Stimulated activated CD8-positive, alpha-beta memory T cell treated with anti-CD3 and anti-CD28 coated beads, Interleukin-7, amount 100 ng/mL, for 48 hours (primary cell): ENCODE measurements at places on chromosomes 1 and 21.

DNA sequence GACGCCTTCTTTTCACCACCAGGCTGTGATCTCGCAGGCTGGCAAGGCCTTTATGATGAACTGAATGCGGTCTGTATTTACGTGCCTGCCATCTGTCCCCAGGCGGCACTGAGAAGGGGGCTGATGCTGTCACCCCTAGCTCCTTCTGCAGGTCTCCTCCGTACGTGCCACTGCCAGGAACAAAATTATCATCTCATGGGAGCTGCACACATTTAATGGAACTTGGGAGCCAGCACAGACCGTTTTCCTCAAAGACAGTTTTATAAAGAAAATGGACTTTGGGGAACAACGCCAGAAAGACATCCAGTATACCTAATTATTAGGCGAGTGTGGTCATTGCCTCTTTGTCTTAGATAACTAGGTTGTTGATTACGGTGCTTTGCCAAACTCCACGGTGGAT lies 434.5 kb downstream of the KIF26B start:
- no peak for DNase-seq

GRCh38 chr21:38307771-38308531 lies 51.2 kb downstream of the KCNJ15 start:
- no peak for DNase-seq

DNA sequence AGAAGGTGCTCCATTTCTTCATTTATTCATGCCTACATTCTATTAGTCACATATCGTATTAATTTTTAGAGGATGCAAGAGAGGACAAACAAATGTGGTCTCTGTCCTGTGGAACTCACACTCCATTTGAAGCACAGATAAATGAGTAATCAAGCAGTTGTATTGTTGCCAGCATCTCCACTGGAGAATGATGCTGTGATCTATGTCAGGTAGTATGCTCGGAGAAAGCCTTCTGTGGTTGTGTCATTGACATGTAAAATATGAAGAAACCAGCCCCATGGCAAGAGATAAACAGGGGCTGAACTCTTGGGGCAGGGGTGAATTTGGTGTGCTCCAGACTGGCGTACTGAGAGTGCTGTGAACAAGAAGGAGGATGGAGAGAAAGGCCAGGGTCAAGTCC lies 101.2 kb downstream of the FASLG start:
- no peak for DNase-seq

DNA sequence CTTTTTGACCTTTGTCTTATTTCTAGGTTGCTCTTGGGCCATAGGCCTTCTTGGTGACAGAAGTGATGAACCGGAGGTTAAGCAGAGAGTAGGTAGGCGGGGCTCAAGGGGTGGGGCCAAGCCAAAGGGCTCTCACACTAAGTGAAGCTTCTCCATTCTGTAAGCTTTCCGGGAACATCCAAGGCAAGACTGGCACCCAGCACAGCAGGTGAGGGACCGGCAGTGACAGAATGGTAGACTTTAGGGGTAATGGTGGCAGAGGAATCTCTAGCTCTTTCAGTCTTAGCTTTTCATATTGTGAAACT lies at the start of gene TNFAIP8L2:
TSS of gene TNFAIP8L2 (plus strand) at position 135 of the 305 bp plus-strand sequence. CDS start 2,049 bp downstream, outside the sequence.
- DNase-seq, result peak; percentile 85

DNA sequence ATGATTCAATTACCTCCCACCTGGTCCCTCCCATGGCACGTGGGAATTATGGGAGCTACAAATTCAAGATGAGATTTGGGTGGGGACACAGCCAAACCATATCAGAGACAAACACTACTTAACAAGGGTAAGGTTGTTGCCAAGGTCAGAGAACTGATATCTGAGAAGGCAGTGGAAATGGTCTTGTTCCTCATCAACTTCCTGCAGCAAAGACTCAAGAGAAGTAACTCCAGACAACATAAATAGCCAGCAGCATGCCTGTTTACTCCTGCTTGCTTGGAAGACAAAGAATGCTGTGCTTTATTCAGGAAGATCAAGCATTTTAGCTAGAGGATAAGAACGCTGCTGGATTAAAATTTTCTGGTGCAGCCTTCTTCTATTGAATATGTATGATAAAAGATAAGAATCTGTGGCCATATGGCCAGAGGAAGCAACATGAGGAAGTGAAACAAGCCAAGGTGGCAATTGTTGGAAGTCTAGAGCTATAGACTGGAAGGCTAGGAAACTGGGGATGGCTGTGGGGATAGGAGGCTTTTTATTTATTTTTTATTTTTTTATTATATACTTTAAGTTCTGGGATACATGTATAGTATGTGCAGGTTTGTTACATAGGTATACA lies 36.4 kb downstream of the DDAH1 start:
- DNase-seq, result no peak

GRCh38 chr1:28172713-28173150 lies 3.8 kb downstream of the PTAFR start:
- DNase-seq, result no peak

DNA sequence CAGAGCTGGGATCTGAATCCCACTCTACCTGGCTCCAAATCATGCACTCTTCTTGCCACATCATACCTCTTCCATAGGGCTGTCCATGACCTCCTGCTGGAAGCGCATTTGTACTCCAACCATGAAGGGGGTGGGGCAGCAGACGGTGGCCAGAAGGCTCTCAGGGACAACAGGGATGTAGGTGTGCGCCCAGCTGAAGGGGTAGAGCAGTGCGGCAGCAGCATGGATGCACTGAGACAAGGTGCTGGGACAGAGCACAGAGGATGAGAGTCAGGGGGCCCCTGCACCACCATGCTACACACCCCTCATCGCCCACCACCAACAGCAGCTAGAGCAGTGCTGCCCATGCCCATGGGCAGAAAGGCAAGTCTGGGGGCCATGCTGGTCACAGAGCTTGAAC lies 8.4 kb downstream of the DENND2D start:
- DNase-seq, result no peak

GRCh38 chr1:214310010-214310409 lies 29.1 kb downstream of the SMYD2 start:
- no peak for DNase-seq

DNA sequence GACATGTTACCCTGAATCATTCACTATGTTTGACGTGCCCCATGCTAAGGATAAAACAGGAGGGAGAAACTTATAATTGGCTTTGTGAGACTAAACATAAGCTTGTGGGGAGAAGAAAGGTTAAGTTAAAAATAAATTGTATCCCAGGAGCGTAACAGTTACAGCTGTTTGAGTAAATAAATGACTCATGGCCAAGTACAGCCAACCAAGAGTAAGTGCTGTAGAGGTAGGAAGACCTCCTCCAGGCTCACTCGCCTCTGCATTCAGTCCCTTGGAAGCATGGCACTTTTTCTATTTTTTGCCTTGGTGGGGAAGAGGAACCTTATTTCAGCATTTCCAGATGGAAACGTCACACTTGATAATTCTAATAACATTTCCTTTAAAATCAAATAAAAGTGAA lies 116.5 kb downstream of the ZP4 start:
- DNase-seq, result no peak

GRCh38 chr1:226875641-226876295 lies 5.4 kb downstream of the PSEN2 start:
- no peak for DNase-seq

GRCh38 chr1:187689129-187689528 lies 860.4 kb downstream of the PLA2G4A start:
- no peak for DNase-seq

DNA sequence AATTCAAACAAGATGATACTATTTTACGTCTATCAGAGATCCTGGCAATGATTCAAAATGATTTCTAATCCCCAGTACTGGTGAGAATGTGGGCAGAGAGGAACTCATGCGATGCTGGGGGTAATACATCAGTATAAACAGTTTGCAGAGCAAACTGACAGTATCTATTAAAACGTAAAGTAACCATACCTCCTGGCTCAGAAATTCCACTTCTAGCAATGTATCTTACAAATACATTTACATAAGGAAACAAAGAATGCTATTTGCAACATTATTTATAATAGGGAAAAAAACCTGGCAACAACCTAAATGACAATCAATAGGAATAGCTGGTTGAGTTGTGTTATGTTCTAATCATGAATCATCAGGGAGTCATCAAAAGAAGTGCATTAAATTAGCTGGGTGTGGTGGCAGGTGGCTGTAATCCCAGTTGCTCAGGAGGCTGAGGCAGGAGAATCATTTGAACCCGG lies 15.9 kb downstream of the RCAN1 start:
- no peak for DNase-seq

- DNase-seq, result no peak
Observed at GRCh38 chr1:199272139-199272544, 633.3 kb downstream of the PTPRC start.

DNA sequence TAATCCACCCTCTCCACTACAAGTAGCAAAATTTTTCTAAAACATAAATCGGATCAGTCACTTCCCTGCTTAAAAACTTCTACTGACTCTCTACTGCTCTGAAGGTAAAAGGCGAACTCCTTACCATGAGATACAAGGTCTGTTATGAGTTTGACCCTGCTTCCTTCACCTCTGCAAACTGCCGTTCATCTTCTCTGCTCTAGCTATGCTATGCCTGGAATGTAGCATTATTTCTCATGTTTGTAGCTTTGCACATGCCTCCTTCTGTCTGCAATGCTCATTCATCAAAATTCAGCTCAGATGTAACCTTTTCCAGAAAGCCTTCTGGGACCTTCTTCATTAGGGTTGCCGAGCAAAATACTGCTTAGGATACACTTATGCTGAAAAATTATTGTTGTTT lies 30.8 kb downstream of the RPL5 start:
- no peak for DNase-seq

GRCh38 chr21:45443595-45444181 lies 38.7 kb downstream of the COL18A1 start:
- no peak for DNase-seq

DNA sequence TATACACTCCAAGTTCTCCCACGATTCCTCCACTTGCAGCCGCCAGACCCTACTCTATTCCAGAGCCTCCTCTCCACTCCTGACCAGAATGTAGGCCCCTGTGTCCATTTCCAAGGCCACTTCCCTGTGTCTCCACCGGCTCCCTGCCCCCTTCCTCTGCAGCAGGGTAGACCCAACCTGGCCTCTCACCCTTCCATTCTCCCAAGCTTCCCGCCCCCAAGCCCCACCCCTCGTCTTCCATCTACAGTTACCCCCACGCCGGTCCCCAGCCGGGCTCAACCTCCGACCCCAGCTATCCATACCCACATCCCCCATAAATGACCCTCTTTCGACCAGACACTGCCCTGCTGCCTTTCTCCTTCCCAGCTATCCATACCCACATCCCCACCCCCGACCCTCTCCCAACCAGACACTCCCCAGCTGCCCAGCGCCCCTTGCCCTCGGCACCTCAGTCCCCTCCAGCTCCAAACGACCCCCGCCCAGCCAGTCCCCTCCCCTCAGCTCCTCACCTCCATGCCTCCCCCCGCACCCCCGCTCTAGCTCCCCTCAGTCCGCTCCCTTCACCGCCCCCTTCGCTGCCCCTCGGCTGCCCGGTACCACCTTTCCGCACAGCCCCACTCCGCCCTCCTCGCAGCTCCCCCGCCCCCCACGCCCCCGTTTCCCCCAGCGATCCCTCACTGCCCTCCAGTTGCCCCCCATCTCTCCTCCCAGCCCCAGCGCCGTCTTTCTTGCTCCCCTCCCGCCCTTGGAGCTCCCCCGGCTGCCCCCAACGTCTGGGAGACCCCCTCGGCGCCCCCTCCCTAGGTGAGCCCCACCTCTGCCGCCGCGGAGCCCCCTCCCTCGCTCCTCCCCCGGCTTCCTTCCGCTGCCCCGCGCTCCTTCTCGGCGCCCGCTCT lies 670 bp downstream of the RAB3B start:
- DNase-seq, result no peak

- DNase-seq, result no peak
Observed at GRCh38 chr1:67726224-67726623, 41.2 kb downstream of the GADD45A start.

DNA sequence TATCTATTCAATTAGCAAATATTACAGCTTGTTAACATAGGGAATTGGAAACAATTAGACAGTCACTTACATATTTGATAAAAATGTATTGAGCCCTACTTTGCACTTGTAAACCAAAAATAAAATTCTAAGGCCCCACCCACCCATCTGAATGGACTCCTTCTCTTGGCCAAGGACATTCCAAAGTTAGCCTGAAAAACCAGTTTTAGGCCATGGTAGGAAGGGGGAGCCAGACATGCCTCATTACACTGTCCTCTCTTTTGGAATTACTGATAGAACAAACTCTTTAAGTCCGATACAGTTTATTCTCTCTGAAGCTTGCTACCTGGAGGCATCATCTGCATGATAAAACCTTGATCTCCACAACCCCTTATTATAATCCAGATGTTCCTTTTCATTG lies 28.0 kb upstream of the TSPAN2 start:
- no peak for DNase-seq

GRCh38 chr1:8945568-8945967 lies at the start of gene CA6:
Gene CA6 (plus strand): TSS chr1:8945868. CDS start chr1:8945887, 19 bp downstream.
- no peak for DNase-seq

DNA sequence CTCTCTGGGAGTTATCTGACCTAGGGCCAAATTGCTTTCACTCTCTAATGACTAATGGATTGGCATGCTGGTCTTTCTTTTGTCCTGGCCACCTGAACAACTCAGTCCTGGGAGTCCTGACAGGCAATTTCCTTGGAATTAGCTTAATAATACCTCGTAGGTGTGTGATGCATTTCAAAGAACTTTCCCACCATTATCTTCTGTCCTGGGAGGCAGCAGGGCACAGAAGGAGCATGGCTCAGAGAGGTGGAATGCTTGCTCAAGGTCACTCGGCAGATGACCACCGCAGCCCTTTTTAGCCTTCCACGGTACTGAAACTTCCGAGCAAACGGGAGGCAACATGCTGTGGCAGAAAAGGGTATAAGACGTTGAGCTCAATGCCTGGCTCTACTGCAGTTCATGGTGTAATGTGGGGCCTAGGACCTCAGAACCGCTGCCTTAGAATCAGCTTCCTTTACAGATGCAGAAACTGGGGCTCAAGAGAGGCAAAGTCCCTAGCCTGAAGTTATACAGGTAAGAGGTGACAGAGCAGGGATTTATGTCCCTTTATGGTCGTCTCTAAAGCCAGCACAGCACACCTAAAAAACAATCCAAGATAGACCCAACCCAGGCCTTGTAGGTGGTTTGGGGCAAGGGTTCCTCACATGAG lies 3.2 kb downstream of the ID3 start:
- no peak for DNase-seq

DNA sequence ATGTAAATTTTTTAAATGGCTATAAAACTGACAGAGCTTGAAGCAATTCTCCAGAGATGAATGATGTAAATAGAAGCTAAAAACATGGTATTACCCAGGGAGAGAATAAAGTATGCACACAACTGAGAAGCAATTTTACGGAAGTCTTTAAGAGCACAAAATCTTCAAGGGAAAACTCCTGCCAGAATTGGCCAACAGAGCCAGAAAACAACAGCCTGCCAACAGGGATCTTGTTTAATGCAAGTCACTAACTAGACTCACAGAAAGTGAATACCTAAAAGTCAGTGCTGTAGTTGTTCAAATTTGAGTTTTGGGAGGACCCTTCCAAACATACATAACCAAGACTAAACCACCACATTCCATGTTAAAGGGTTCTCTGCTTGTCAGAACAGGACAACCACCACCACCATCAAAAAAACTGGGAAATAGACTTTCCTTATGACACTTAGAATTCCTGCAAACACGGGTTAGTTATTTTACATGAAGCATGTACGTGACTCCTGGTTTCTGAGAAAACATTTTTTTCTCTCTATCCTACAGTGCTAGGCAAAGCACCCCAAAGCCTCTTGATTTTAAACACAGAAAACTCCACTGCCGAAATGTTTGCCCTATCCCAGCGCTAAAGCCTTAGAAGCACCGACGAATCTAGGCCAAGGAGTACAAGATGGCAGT lies 1.6 kb downstream of the EPS15 start:
- no peak for DNase-seq

- DNase-seq, result no peak
Observed at GRCh38 chr1:185040408-185040735, 5.0 kb upstream of the RNF2 start.
